CD4-positive, alpha-beta T cell (primary cell): ENCODE measurements at places on chromosomes 12 and 14. TPM values are rescaled to one million over a fixed set of nuclear protein-coding genes. Genes with fewer than 3 reads are reported as not detected.

Gene ANO2
- total RNA-seq = not detected

Gene KRT3
- not detected for total RNA-seq

Gene MIP
- total RNA-seq = not detected

Gene OR10G3
- not detected for total RNA-seq

Gene GLTP
- total RNA-seq = 25.2 TPM

Gene PLA2G1B
- total RNA-seq = not detected

Gene ALG10B
- total RNA-seq = 6.6 TPM

Gene BDKRB1
- total RNA-seq = not detected

Gene MDGA2
- total RNA-seq = not detected

Gene BDKRB2
- not detected for total RNA-seq

Gene ZFYVE1
- total RNA-seq = 10.9 TPM

Gene TMEM253
- not detected for total RNA-seq

Gene TSPAN19
- total RNA-seq = not detected

Gene NKX2-1
- not detected for total RNA-seq

Gene DIO3
- total RNA-seq = not detected

Gene WDHD1
- total RNA-seq = 1.8 TPM

Gene CPM
- total RNA-seq = 1.9 TPM

Gene AMHR2
- not detected for total RNA-seq

Gene B4GALNT1
- total RNA-seq = not detected

Gene CRACR2A
- 23.5 TPM for total RNA-seq

Gene LMO3
- total RNA-seq = not detected

Gene TRPV4
- total RNA-seq = not detected

Gene HPD
- not detected for total RNA-seq

Gene RNF41
- total RNA-seq = 32.4 TPM

Gene CAPZA3
- not detected for total RNA-seq

Gene MAX
- total RNA-seq = 171 TPM

Gene PLEKHD1
- 0.47 TPM for total RNA-seq

Gene PRH2
- total RNA-seq = not detected

Gene TXNDC16
- total RNA-seq = 10.4 TPM

Gene VRK1
- total RNA-seq = 41.0 TPM

Gene KLRG1
- 8.4 TPM for total RNA-seq

Gene SLC15A5
- not detected for total RNA-seq

Gene KRT73
- total RNA-seq = 67.2 TPM

Gene HEBP1
- 11.9 TPM for total RNA-seq

Gene ARMH4
- total RNA-seq = not detected

Gene DBX2
- not detected for total RNA-seq

Gene PLEKHA5
- 4.5 TPM for total RNA-seq

Gene SLC5A8
- total RNA-seq = not detected

Gene IKZF4
- total RNA-seq = 2.5 TPM

Gene SIX6
- not detected for total RNA-seq

Gene AKAP5
- 0.50 TPM for total RNA-seq
